Transverse colon (tissue), 4 donors: ENCODE measurements at places on chromosomes 3 and 15. TPM values are rescaled to one million over a fixed set of nuclear protein-coding genes. Genes with fewer than 3 reads are reported as not detected.

DCBLD2 gene
- total RNA-seq, result 14.3 TPM

NR2E3 gene
- total RNA-seq, result 0.95 TPM

SPTBN5 gene
- 0.75 TPM for total RNA-seq

BUB1B gene
- total RNA-seq, result 7.1 TPM

RTP1 gene
- not detected for total RNA-seq

MEF2A gene
- total RNA-seq, result 51.1 TPM

ITPR1 gene
- 15.3 TPM for total RNA-seq

CCDC33 gene
- total RNA-seq, result not detected

UCN2 gene
- not detected for total RNA-seq

DUOXA2 gene
- total RNA-seq, result 10.0 TPM

EPHA3 gene
- 2.3 TPM for total RNA-seq

C3orf52 gene
- total RNA-seq, result 26.9 TPM

ERICH6 gene
- total RNA-seq, result not detected

RLBP1 gene
- not detected for total RNA-seq

VPS13C gene
- total RNA-seq, result 79.0 TPM

CPN2 gene
- total RNA-seq, result 0.14 TPM

GHSR gene
- not detected for total RNA-seq

GRM2 gene
- total RNA-seq, result 0.27 TPM

OR4M2 gene
- not detected for total RNA-seq

CACNA1D gene
- 20.9 TPM for total RNA-seq

SENP5 gene
- 33.3 TPM for total RNA-seq

STRC gene
- 1.4 TPM for total RNA-seq

CPA3 gene
- total RNA-seq, result 5.6 TPM

SPSB4 gene
- total RNA-seq, result not detected

FEZF2 gene
- total RNA-seq, result not detected

EAF2 gene
- total RNA-seq, result 2.2 TPM

DAZL gene
- not detected for total RNA-seq

C3orf49 gene
- total RNA-seq, result not detected

TNFSF10 gene
- total RNA-seq, result 114 TPM

DUOX1 gene
- not detected for total RNA-seq

BFSP2 gene
- not detected for total RNA-seq

CORO2B gene
- total RNA-seq, result 2.2 TPM

ANKUB1 gene
- total RNA-seq, result not detected

TM4SF4 gene
- 0.95 TPM for total RNA-seq

KCNH8 gene
- 1.1 TPM for total RNA-seq

CXCR6 gene
- 3.3 TPM for total RNA-seq

ALDH1A2 gene
- 1.7 TPM for total RNA-seq

CYP1A1 gene
- total RNA-seq, result 1.1 TPM
